ENCODE measurements at places on chromosomes 7 and 10.
A peak's percentile ranks its signal among the peaks of the same experiment; 100 is the strongest.

- no peak for DNase-seq
Observed at GRCh38 chr10:75400163-75400770, 1.3 kb downstream of the ZNF503 start.

DNA sequence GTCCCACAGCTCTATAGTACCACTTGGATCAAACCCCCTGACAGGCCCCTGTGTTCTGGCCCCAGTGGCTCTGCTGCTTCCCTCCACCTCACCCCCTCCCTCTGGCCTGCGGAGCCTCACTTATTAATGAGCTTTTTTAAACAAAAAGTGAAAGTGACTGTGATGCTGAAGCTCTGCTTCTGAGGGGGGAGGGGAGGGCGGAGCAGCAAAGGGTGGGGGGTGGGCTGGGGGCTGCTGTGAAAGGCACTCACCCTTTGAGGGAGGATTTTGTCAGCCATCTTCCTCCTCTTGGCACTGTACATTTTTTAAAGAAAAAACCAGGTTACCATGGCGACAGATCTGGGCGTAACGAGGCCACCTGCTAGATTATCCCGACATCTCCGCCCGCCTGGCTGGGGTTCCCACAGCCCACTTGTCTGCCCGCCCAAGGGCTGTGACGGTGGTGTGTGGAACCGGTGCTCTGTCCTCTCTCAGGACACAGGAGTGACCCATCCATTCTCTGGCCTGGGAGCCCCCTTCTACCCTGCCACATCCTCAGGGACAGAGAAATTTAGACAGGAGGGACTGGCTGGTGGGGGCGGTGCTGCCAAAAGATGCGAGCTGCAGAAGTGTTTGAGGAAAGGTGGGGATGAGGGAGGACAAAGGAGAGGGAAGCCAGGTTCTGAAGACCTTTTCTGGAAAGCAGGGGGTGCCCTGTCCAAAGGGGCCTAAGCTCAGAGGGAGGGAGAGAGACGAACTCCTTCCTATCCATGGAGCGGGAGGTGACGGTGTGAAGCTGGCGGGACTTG lies 4.9 kb downstream of the SMARCD3 start:
- DNase-seq, result no peak

- DNase-seq, result no peak
Observed at GRCh38 chr10:123463698-123464097, 202.5 kb upstream of the GPR26 start.

DNA sequence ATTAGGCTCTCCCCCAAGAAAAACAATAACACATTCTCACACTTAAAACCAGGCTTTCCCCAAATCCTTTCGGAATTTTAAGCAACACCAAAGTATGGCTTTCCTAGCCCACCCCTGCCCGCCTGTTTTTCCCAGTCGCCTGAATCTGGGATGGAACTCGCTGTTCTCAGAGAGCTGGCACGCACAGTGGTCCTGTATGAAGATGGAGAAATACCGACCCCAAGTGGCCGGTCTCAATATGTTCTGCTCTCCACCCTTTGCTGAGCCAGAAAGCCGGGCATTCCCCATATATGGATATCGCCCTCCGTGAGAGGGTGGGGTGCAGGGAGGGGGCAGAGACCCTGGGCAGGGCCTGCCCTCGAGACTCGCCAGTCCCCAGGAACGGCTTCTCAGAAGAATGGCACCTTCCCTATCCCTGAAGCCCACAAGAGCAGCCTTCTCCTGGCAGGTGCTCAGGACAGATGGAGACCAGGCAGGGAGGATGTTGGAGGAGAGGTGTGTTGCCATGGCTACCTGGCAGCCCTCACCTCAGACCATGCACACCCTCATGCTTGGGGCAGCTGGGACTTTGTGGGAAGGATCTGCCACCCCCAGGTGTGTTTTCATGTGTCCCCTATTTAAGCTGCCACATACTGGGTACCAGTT lies 3.4 kb downstream of the TACR2 start:
- DNase-seq, result peak; percentile 83

GRCh38 chr10:102537367-102537766 lies 33.6 kb downstream of the SUFU start:
- no peak for DNase-seq

- no peak for DNase-seq
Observed at GRCh38 chr7:50594136-50594535, 28.9 kb upstream of the DDC start.

- DNase-seq, result no peak
Observed at GRCh38 chr7:114986190-114987180, 64.6 kb downstream of the MDFIC start.

DNA sequence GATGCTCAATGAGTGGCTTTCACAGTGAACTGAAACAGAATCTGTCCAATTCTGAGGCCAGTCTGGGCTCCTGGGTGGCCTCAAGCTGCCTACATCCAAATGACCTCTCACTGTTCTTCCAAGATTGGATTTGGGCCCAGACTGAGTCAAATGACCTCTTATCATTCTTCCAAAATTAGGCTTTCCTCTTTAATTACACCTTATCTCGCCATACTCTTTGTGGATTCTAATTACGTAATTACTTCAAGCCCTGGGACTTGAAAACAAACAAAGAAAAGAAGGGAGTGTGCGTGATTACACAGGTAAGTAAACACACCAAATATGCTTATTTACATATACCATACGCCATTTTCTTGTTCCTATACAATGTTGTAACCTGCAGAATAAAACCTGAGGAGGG lies 18.8 kb downstream of the SORBS1 start:
- no peak for DNase-seq

- DNase-seq, result no peak
Observed at GRCh38 chr10:6349846-6350535, 147.3 kb downstream of the PFKFB3 start.

GRCh38 chr7:5621776-5622175 lies 159.7 kb downstream of the RNF216 start:
- DNase-seq, result no peak

DNA sequence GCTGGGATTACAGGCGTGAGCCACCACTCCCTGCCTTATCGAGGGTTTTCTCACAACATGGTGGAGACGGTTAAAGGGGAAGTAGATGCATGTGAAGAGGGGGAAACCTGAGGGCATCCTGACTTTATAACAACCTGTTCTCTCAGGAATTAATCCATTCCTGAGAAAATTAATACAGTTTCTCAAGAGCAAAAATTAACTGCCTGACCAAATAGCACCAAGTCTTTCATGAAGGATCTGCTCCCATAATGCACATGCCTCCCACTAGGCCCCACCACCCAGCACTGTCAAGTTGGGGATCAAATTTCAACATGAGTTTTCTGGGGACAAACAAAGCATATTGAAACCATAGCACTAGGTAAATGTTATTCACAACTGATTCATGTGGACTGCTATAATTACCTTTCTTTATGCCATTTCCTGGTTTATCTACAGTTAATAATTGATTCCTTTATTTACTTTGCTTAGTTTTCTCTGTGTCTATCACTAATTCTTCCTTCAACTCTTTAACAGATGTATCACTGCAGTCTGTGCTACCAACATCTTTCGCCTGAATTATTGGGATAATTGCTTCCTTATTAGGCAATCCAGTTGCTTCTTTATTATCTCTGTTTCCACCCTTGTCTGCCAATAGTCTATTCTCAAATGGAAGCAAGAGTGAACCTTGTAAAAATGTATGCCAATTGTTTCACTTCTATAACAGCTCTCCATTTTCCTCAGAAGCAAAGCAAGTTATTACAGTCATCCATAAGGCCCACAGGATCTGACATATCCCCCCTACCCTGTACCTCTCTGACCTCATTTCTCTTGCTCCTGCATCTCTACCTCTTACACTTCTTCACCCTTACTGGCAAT lies 12.9 kb upstream of the MICU1 start:
- DNase-seq, result no peak

GRCh38 chr7:30655096-30655970 lies 26.9 kb downstream of the CRHR2 start:
- DNase-seq, result no peak

- DNase-seq, result peak; percentile 28
Observed at GRCh38 chr7:78620920-78621319, 822.3 kb downstream of the PHTF2 start.

- no peak for DNase-seq
Observed at GRCh38 chr7:150569245-150569955, 2.2 kb downstream of the GIMAP4 start.

- peak; percentile 40 for DNase-seq
Observed at GRCh38 chr7:140674899-140675701, 2.4 kb downstream of the ADCK2 start.

DNA sequence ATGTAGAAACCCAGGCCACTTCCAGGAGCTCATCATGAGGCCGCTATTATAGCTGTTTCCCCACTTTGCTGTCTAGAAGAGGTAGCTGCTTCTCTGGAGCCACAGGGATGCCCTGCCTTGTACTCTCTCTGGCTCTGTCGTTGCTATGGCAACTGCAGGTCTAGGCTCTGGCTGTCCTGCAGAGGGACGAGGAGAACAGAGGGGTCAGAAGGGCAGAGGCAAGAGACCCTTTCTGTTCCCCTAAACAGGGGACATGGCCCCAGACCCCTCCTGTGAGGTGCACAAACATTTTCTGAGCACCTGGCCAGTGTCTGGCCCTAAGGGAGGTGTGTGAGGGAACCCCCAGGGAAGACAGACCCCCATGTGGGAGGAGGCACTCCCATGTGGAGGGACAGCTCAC lies 31.4 kb downstream of the ITPRIP start:
- no peak for DNase-seq

GRCh38 chr10:122225330-122225729 lies 45.8 kb upstream of the BTBD16 start:
- no peak for DNase-seq

GRCh38 chr7:11410656-11411644 lies 421.0 kb downstream of the THSD7A start:
- no peak for DNase-seq

DNA sequence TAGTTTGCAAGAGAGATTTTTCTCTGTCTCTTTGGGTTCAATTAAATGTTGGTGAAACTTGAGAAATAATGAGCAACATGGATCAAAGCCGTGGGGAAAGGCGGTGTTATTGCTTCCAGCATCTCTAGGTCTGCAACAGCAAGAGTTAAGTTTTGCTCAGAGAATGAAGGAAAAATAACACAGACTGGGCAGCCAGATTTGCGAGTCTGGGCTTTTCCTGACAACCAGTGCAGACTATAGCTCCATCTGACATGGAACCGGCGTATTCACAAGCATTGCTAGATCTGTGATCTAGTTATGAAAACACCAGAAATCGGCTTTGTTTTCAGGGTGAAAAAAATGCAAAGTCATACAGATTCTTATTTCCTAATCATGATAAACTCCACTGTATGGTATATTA lies 110.4 kb downstream of the CAMK1D start:
- no peak for DNase-seq

DNA sequence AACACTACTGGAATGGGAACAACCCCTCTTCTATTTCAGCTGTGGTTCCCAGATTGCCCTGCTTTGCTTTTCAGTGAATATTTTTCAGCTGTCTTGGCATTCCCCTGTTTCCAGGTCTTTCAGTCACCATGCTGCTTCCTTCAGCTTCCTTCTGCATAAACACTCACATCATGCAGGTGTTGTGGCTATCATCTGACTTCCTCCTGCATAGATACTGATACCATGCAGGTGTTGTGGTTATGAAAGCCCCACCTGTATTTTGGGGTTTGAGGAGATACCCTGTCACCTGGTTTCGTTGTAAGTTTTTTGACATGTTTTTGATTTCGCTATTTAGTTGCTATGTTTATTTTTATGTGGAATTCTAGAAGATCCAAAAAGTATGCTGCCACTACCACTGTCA lies 71.5 kb downstream of the SLC35B4 start:
- no peak for DNase-seq

DNA sequence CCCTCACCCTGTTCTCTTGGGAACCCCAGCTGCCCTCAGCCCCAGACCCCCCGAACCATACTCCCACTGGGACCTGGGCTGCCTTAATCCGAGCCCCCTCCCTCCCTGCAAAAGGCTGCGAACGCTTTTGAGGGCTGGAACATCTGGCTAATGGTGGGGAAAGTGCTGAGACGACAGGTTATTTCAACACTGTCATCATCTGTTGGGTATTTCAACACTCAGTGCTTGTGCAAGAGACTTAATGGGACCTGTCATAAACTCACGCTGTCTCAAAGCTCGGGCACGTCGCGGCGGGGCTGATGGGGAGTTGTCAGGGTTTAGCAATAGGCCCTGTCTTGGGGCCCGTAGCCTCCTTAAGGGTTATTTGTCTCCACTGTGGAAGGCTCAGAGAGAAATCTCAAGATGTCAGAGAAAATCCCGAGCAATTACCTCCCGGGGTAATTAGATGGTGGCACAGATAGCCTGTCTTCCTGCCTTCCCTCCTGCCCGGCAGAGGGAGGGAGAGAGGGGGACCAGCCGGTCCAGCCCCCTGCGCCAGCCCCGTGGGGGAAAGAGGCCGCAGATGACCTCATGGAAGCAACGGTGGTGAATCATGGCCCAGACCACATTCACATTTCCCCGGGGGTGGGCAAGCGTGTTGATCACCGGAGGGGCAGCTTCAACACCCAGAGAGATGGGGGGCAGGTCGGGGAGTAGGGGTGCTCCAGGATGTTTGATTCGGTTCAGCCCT lies 88.7 kb upstream of the MYL10 start:
- peak; percentile 98 for DNase-seq

- DNase-seq, result no peak
Observed at GRCh38 chr10:67049988-67050387, 124.2 kb downstream of the LRRTM3 start.

DNA sequence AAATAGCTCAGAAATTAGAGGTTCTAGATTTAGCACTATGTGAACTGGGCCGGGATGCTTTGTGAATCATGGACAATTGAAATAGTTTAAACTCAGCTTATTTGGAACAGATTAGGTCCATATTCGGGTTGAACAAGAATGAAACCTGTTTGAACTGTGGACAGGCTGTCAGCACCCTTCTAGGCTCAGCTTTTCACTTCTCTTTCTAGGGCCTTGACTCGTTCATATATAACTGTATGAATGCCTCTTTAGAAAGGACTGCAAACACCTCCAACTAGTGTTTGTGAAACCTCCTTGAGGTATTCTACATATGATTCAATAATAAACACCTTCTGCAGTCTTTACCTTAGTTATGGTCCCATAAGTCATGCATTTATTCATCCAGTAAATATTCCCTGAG lies 115.6 kb downstream of the REEP3 start:
- DNase-seq, result no peak

GRCh38 chr7:23347682-23348180 lies 48.6 kb downstream of the MALSU1 start:
- peak; percentile 54 for DNase-seq

- no peak for DNase-seq
Observed at GRCh38 chr10:4918236-4918635, 45.0 kb upstream of the AKR1C1 start.

DNA sequence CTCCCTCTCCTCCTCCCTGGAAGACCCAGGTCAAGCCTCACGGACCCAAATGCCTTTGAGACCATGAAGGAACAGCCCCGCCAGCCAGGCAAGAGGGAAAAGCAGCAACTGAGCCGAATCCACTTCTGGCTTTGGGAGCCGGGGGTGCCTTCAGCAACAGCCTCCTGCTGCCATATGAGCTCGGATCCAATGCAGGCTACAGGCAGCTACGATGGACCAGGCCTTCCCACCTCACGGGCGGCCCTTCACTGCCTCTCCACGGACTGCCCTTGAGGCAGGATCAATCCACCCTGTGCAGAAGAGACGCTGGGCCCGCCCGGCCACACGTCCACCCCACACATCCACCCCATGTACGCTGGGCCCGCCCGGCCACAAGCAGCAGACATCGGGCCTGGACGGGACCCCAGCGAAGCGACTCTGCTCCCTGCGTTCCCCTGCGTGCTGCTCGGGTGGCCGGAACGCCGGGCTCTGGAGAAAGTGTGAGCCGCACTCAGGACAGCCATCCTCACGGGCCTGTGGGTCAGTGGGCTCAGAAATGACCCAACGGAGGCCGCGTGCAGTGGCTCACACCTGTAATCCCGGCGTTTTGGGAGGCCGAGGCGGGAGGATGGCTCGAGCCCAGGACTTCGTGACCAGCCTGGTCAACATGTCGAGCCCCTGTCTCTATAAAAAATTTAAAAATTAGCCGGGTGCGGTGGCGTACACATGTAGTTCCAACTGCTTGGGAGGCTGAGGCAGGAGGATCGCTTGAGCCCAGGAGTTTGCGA lies 82.0 kb downstream of the FOXL3 start:
- no peak for DNase-seq
